ENCODE measurements at places on chromosomes 5 and 9.

- no peak for DNase-seq
These were observed 400.0 kb upstream of the SLC24A2 start for GRCh38 chr9:20188616-20189369.

DNA sequence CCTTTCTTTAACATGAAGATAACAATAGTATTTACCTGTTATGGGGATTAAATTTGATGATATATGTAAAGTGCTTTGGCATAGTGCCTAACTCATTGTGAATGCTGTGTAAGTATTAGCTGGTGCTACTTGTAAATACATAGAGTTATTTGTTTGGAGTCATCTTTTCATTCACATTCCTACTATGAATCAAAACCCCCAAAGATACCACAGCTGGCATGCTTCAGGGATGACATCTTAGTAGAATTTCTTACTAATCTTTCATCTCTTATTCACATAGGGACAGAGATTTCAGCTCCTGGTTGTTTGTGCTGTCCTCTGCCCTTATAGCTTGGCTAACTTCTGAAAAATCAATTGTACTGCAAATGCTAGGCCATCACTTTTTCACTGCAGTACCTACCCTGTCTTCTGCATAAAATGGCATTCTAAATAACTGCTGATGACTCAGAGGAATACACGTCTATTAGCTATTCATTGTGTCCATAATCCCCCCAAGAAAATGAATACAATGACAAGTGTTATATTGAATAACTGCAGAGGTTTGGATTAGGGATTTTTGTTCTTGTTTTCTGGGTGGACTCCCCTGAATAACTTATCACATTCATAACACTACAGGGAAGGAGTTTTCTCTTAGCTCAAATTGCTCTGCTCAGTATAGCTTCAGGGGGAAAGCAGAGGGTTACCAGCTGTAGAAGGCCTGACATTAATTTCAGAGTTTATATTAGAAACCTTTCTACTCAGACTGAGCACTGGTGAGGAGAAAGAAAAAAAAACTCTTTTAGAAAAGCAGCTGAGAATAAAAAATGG, 192.2 kb upstream of the C9orf72 start:
- DNase-seq: no peak

DNA sequence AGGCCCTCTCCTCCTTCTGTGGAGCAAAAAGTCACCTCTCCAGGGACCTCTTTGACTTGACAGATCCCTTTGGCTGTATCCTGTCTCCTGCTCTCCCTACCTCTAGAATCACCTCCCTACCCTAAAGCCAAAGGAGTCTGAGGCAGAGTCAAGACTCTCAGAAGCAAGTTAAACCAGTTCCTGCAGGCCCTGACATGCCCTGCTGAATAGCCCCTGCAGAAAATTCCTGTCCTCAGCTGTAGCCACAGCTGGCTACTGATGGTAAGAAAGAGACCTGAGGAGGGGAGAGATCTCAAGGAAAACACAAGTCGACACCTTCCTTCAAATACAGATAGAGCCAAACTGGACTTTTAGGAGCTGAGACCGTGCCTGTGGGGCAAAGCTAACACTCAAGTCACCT, 23.7 kb upstream of the UBAP2 start:
- DNase-seq: no peak

GRCh38 chr9:110750272-110750671, 81.7 kb downstream of the MUSK start:
- peak; percentile 35 for DNase-seq

GRCh38 chr5:103433211-103433610, 129.4 kb downstream of the NUDT12 start:
- DNase-seq: no peak

GRCh38 chr5:124662181-124662781, 84.2 kb downstream of the ZNF608 start:
- DNase-seq: no peak

GRCh38 chr9:561427-561826, 280.1 kb upstream of the DMRT1 start:
- no peak for DNase-seq

DNA sequence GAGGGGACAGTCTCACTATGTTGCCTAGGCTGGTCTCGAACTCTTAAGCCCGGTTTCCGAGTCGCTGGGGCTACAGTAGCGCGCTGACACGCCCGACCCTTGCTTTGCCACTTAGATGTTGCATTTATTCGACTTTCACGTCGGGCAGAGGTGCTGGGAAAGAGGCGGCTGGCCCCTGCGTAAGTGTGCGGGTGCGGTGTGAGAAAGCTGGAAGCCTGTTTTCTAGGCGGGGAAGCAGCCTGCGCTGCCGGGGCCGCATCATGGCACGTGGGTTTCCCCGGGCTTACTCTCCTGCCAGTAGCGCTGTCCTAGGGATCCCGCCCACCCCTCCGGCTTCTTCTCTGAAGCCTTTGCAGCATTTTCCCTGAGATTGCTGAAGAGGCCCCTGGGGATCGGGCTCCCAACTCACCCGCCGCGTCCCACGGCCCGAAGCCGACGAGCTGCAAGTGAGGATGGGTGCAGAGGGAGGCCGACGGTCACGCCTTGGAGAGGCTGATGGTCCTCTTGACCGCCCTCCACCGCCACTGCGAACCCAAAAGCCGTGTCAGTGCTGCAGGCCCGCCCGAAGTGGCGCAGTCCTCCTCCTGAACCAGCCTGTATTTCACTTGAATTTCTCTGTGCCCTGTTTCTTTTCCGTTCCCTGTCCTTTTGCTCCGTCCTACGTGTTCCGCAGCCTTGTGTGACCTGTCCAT, 5.8 kb upstream of the TRIM41 start:
- DNase-seq: peak; percentile 52

- DNase-seq: no peak
These were observed 20.3 kb downstream of the NCS1 start for GRCh38 chr9:130192382-130192999.

- DNase-seq: no peak
These were observed 55.4 kb downstream of the IQGAP2 start for GRCh38 chr5:76458486-76458830.

DNA sequence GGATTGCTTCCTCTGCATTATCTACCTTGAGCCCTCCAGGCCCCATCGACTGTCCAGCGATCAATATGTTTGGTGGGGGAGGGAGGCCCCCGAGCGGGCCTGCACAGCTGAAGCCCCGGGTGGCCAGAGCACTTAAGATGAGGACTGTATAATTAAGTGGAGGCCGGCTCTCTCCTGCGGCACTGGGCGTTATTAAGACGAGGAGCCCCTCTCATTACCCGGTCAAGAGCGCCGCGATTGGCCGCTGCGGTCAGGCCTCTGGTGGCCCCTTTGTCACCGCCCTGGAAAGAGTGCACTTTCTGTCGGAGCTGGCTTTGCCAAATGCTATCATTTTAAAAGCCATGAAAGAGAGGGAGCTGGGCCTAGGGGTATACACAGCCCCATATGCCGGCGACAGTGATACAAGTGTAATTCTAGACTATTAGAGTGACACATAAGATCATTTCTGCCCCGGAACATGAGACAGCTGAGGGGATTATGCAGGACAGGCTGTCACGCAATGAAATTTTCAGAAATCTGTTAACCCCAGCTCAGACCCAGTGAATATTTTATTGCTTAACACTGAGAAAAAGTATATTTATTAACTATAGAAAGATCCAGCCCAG, 106.3 kb upstream of the IRX1 start:
- no peak for DNase-seq

DNA sequence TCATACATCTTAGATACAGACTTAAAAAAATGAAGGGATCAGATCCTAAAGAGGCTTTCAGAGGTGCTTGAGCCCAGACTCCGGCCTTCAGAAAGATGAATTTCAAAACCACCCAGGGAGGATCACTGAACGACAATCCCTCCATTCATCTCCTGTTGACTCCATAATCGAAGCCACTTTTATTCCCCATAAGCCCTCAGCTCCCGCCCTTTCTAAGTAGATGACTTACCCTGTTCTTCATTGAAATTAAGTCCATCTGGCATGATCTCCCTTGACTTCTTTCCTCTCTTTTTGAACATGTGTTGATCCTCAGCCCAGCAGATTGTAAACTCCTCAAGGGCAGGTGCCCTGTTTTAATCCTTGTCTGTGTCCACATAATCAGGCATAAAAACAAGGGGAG, 50.8 kb upstream of the ASTN2 start:
- no peak for DNase-seq

DNA sequence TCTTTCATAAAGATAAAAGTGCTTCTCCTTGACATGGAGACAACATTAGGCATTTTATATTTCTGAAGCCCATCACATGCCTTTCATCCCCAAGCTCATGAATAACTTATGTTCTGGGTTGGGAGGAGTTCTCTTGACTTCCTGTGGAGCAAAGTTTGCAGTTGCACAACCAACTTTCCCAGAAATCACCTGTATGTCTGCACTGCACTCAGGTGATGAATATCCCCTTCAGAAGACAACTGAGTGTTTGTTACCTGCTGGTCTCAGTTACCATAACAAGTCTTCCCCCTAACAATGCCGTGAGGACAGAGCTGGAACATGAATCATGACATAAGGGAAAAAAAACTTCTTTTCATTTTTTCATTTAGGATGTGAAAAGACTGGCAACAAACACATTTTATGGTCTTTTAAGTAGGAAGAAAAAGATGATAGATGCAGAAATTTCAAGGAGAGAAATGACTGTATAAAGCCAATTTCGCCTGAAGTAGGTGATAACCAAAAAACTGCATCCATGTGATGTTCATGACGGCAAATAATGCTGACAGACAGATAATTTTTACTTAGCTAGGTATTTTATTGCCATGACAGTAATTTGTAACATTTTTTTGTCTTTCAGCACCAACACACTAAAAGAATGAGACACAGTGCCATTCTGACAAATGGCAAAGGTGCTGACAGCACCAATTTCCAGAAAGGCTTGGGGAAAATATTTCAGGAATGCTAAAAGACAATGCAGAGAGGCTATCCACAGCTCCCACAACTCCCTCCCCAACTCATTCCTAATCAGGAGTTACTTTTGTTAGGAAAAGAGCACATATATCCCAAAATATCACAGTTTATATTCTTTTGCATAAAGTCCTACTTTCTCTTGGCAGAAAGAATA, 656.3 kb downstream of the PRELID2 start:
- DNase-seq: no peak

DNA sequence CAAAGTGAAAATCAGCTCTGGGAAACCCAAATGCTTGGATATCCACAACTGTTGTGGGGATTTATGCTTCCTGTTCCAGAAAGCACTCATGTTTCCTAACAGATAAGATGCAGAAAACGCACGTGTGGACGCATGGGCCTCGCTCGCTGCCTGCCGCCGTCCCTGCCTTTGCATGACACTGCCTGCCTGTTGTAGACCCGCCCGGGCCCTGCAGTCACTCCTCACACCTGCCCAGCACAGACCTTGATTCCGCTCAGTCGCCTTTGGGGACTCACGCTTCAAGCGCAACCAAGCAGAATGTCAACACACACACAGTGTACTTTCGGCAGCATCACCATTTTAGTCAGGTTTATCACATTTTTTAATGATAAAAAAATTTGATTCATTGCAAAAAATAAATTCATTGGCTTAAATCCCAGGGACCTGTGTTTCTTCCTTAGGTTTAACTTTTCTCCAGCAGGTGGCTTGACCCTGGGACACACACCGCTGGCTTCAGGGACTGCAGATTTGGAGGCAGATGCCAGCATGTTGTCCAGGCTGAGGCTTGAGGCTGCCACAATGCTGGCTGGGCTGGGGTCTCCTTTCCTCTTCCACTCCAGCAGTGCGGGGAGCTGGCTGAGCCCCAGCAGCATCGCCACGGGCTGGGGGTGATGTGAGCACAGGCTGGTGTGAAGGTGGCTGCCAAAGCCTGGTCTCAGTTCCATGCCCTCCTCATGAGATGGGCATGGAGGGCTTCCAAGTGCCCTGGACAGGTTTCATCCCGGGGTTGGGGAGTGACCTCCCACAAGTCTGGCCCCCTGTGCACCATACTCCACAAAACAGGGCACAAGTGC, 416.9 kb upstream of the IRX4 start:
- no peak for DNase-seq

DNA sequence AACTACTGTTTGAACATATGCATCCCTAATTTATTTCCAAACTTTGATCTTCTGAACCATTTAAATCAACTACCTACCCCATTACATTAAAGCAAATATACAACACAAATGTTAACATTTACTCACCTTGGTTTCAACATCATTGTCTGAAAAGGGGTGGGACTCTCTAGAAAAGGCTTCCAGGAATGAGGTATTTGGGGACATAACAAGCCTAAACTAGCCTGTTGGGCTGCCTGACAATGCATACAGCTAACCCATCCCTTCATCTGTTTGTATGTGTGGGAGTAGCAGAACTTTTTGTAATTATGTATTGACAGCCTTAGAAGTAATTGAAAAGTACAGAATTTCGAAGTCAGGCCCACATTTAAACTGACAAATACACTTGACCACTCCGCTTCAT, 2225.9 kb upstream of the C9orf72 start:
- no peak for DNase-seq

DNA sequence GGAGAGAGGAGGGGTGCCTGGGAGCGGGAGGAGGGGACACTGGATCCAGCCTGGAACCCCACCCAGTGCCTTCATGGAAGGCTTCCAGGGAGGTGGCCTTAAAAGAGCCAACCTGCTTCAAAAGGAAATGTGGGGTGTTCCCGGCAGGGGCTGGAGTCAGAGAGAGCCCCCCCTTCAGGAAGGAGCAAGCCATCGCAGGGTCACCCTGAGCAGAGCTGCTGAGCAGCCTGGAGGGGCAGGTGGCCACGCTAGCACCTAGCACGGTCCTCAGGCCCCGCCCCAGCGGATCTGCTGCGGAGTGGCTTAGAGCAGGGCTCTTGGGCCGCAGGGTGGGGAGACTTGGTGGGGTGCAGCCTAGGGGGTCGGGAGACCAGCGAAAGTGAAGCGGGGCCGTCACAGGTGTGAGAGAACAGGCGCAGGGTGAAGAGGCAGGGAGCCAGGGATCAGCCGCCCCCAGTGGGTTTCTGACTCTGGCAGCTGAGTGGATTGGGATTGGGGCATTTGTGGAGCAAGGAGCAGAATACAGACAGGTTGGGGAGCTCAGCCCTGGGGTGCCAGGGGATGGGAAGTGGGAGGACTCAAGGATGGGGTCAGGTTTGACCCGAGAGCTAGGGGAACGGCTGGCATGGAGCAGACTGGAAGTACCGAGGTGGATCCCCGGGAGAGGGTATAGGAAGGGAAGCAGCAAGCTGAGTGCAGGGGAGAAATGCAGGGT, 1.5 kb downstream of the LCN2 start:
- DNase-seq: no peak

DNA sequence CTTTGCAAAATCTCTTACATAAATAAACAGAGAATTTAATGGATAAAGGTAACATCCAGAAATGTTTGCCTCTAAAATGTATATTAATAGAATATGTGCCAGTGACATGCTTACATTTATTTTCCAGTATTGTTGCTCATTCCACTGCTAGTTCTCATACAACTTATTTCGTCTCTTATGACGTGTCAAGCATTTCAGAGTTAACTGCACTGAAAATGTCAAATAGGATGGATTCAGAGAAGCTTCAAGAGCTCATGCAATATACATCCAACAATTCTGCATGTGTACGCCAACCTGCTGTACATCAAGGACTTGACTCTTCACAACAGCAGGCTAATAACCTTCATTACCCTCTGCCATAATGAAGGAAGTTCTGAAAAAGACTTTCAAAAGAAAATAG, 386.2 kb upstream of the IZUMO3 start:
- DNase-seq: no peak

DNA sequence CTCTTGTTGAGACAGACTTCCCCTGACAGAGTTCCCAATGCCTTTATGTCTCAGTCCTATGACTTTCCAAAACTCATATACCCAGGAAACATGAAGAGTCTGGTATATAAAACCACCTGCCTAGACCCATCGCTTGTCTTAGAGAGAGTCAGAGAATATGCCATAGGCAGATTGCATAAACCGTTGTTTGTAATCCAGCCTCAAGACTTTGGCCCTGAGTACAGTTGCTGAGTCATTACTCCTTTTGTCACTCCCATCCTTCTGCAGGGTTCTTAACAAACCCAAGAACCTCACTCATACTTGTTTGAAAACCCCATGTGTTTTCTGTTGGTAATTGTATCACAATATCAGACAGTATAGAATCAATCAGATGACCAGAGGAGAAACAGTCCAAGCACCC, 616.3 kb downstream of the SLCO4C1 start:
- DNase-seq: no peak

All from heart left ventricle (tissue), 16 donors.